ENCODE measurements at places on chromosomes 3 and 15. TPM values are rescaled to one million over a fixed set of nuclear protein-coding genes. Genes with fewer than 3 reads are reported as not detected.

ACTR8 gene
- 26.6 TPM for polyA plus RNA-seq

CFAP91 gene
- polyA plus RNA-seq = not detected

SERINC4 gene
- 2.2 TPM for polyA plus RNA-seq

FURIN gene
- polyA plus RNA-seq = 6.7 TPM

SENP8 gene
- 0.61 TPM for polyA plus RNA-seq

ACOX2 gene
- not detected for polyA plus RNA-seq

LXN gene
- 12.7 TPM for polyA plus RNA-seq

IGSF10 gene
- polyA plus RNA-seq = not detected

TGM5 gene
- polyA plus RNA-seq = not detected

IGF2BP2 gene
- 0.31 TPM for polyA plus RNA-seq

AP3S2 gene
- 35.4 TPM for polyA plus RNA-seq

PLCB2 gene
- 20.2 TPM for polyA plus RNA-seq

ACAN gene
- not detected for polyA plus RNA-seq

LTF gene
- not detected for polyA plus RNA-seq

CISH gene
- polyA plus RNA-seq = not detected

MRAS gene
- polyA plus RNA-seq = not detected

ERC2 gene
- not detected for polyA plus RNA-seq

FILIP1L gene
- polyA plus RNA-seq = not detected

GOLGA6B gene
- polyA plus RNA-seq = not detected

EIF2A gene
- 37.6 TPM for polyA plus RNA-seq

LRRC31 gene
- not detected for polyA plus RNA-seq

FRMD5 gene
- 0.29 TPM for polyA plus RNA-seq

DNASE1L3 gene
- polyA plus RNA-seq = 8.0 TPM

SEMA6D gene
- polyA plus RNA-seq = not detected

GRM2 gene
- not detected for polyA plus RNA-seq

IMPG2 gene
- polyA plus RNA-seq = not detected

NEK10 gene
- polyA plus RNA-seq = not detected

ATP13A5 gene
- polyA plus RNA-seq = not detected

ANKRD63 gene
- polyA plus RNA-seq = not detected

ABTB1 gene
- 82.4 TPM for polyA plus RNA-seq

SCN11A gene
- polyA plus RNA-seq = not detected

FAM107A gene
- polyA plus RNA-seq = not detected

GOLGA6A gene
- polyA plus RNA-seq = not detected

CPNE9 gene
- not detected for polyA plus RNA-seq

CATSPER2 gene
- 0.40 TPM for polyA plus RNA-seq

DPP8 gene
- 53.1 TPM for polyA plus RNA-seq

MORC1 gene
- polyA plus RNA-seq = not detected

PLSCR1 gene
- 32.8 TPM for polyA plus RNA-seq

GDPGP1 gene
- 1.4 TPM for polyA plus RNA-seq

Measured in naive B cell (primary cell).